ENCODE measurements at places on chromosomes 3 and 15. TPM values are rescaled to one million over a fixed set of nuclear protein-coding genes. Genes with fewer than 3 reads are reported as not detected.

MUC20 gene
- total RNA-seq: 0.64 TPM

ULK4 gene
- total RNA-seq: 5.6 TPM

ARHGEF26 gene
- total RNA-seq: 11.2 TPM

EFCAB12 gene
- 0.71 TPM for total RNA-seq

SLC26A6 gene
- 16.7 TPM for total RNA-seq

CTXND1 gene
- total RNA-seq: not detected

SLC27A2 gene
- 32.9 TPM for total RNA-seq

PSMD6 gene
- 79.0 TPM for total RNA-seq

SLC51A gene
- not detected for total RNA-seq

GNAI2 gene
- 45.2 TPM for total RNA-seq

MINDY4B gene
- not detected for total RNA-seq

IGSF10 gene
- 0.30 TPM for total RNA-seq

FAM81A gene
- total RNA-seq: 10.7 TPM

RLBP1 gene
- 0.13 TPM for total RNA-seq

SHC4 gene
- 0.92 TPM for total RNA-seq

ACVR2B gene
- total RNA-seq: 3.1 TPM

MYLK gene
- total RNA-seq: 13.2 TPM

HYKK gene
- 5.2 TPM for total RNA-seq

STRIT1 gene
- not detected for total RNA-seq

CHRNA7 gene
- total RNA-seq: 3.5 TPM

SYNPR gene
- total RNA-seq: not detected

ACOX2 gene
- total RNA-seq: 6.0 TPM

DAPK2 gene
- 4.7 TPM for total RNA-seq

GRK7 gene
- total RNA-seq: not detected

Data from A549 treated with Hydrocortisone at 1 μM for 4 hours (cell line).